ENCODE measurements at places on chromosomes 5 and 9. TPM values are rescaled to one million over a fixed set of nuclear protein-coding genes. Genes with fewer than 3 reads are reported as not detected.

- no peak for DNase-seq
Measured at GRCh38 chr5:96180684-96181435, 219.2 kb upstream of the ELL2 start.

GRCh38 chr5:91312698-91313097, 70.4 kb downstream of the ARRDC3 start:
- no peak for DNase-seq

GRCh38 chr9:121156263-121156731, 45.4 kb downstream of the RAB14 start:
- DNase-seq = no peak

GRCh38 chr5:121737120-121737519, 114.6 kb upstream of the FTMT start:
- DNase-seq = no peak

DNA sequence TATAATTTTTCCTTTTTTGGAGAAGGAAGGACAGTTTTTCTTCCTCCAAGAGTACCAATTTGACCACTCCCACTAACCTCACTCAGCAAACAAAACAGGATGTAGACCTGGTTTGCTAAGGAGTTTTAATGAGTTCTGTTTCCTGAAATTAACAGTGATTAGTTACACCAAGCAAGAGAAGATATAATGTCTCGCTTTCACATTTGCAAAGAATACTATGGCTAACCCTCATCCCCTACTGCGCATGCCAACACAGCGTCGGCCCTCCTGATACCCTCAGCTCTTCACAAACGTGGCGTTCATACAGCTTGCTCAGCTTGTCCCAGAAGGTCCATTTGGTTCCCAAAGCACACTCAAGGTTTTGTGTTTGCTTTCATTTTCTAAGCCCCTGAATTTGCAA, 41.9 kb upstream of the IPPK start:
- no peak for DNase-seq

The ADAMTS2 gene
- total RNA-seq = not detected

The SLC6A7 gene
- total RNA-seq = not detected

The OR1Q1 gene
- not detected for total RNA-seq

The BARHL1 gene
- not detected for total RNA-seq

The TAF11L10 gene
- not detected for total RNA-seq

The BRINP1 gene
- total RNA-seq = not detected

The PRDM9 gene
- total RNA-seq = not detected

Data from Calu3 (cell line).